ENCODE measurements at places on chromosomes 7 and 10.

GRCh38 chr10:71981015-71981875, 17.1 kb downstream of the CHST3 start:
- no peak for DNase-seq
- no peaks in the 10 kb centered on the region for H3K27me3 ChIP-seq
- no peak overlapping the region for H3K4me3 ChIP-seq
- H3K4me1 ChIP-seq, result peaks cover 27% of the 10 kb centered on the region

- H3K4me3 ChIP-seq, result no peak overlapping the region
- DNase-seq, result no peak
- no peaks in the 10 kb centered on the region for H3K27me3 ChIP-seq
- H3K4me1 ChIP-seq, result peaks cover 28% of the 10 kb centered on the region
- no peaks in the 10 kb centered on the region for H3K36me3 ChIP-seq
Observed at GRCh38 chr7:17773289-17773626, 167.0 kb downstream of the SNX13 start.

DNA sequence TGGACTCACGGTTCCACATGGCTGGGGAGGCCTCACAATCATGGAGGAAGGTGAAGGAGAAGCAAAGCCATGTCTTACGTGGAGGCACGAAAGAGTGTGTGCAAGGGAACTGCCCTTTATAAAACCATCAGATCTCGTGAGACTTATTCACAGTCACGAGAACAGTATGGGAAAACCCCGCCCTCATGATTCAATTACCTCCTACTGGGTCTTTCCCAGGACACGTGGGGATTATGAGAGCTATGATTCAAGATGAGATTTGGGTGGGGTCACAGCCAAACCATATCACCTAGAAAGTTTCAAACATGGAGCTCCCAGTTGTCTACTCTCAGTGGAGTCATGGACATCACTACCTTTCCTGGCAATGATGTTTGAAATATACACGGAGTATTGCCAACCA, 49.6 kb downstream of the CYCS start:
- no peaks in the 10 kb centered on the region for H3K4me1 ChIP-seq
- no peak for DNase-seq
- no peak overlapping the region for H3K4me3 ChIP-seq
- no peak overlapping the region for H3K27ac ChIP-seq
- no peaks in the 10 kb centered on the region for H3K36me3 ChIP-seq

DNA sequence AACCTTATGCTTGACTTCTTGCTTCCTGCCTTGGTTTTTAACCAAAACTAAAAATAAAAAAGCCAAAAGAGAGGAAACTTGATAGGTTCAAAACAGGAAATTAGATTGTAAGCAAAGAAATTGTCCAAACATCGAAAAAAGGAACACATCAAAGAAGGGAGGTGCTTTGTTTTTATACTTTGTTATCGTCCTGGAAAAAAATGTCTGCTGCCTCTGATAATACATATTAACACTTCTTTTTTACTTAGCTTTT, 286.6 kb upstream of the C7orf33 start:
- no peaks in the 10 kb centered on the region for H3K27me3 ChIP-seq
- no peak for DNase-seq
- peaks cover 47% of the 10 kb centered on the region for H3K4me1 ChIP-seq
- no peak overlapping the region for H3K4me3 ChIP-seq

DNA sequence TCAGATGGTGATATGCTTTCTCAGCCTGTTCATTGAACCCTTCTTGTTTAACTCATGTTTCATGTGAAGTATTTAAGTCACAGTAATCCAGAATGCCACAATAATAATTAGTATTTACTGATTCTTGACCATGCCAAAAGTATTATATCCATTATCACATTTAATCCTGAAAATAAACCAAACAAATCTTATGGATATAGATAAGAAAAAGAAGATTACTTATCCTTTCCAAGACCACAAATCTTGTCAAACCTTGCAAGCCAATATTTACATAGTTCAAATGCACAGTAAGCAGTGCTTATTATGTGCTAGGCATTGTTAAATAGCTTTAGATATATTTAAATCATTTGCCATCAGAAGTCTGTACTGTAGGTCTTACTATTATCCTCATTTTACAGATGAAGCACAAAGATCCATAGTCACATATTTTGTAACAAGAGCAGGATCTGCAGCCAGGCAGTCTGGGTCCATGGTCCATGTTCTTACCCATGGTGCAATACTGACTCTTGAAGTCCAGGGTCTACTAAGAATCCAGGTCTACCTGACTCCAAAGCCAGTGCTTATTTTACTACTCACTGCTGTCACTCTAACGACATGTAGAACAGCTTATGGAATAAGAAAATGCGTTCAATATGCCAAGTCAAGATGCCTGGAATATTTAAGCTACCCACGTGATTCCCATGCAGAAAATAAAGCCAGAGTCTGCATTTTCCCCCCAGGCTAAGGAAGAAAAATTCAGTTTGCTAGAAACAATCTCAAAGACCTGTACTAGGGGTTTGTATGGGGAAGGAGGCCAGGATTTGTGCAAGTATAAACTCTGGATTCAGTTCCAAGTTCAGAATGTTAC, 984.8 kb upstream of the LRRTM3 start:
- no peaks in the 10 kb centered on the region for H3K27me3 ChIP-seq
- H3K4me3 ChIP-seq, result no peak overlapping the region
- DNase-seq, result no peak
- H3K4me1 ChIP-seq, result peaks cover 4% of the 10 kb centered on the region

GRCh38 chr10:10475812-10476211, 541.9 kb upstream of the CELF2 start:
- no peaks in the 10 kb centered on the region for H3K27me3 ChIP-seq
- H3K27ac ChIP-seq, result peak overlapping the region; percentile 63
- peaks cover 23% of the 10 kb centered on the region for H3K4me1 ChIP-seq
- no peak overlapping the region for H3K4me3 ChIP-seq

GRCh38 chr10:79061441-79062315, 7.1 kb upstream of the ZMIZ1 start:
- peaks cover 32% of the 10 kb centered on the region for H3K27me3 ChIP-seq
- no peak overlapping the region for H3K4me3 ChIP-seq
- H3K4me1 ChIP-seq, result peaks cover 30% of the 10 kb centered on the region
- H3K27ac ChIP-seq, result no peak overlapping the region
- no peaks in the 10 kb centered on the region for H3K36me3 ChIP-seq

GRCh38 chr7:24975644-24976260, 4.2 kb downstream of the OSBPL3 start:
- H3K4me1 ChIP-seq, result peaks cover 64% of the 10 kb centered on the region
- peaks cover 19% of the 10 kb centered on the region for H3K27me3 ChIP-seq
- peak overlapping the region; percentile 12 for H3K27ac ChIP-seq
- H3K4me3 ChIP-seq, result no peak overlapping the region
- no peaks in the 10 kb centered on the region for H3K36me3 ChIP-seq

GRCh38 chr10:24983946-24984345, 31.5 kb upstream of the PRTFDC1 start:
- DNase-seq, result no peak
- H3K27me3 ChIP-seq, result no peaks in the 10 kb centered on the region
- H3K36me3 ChIP-seq, result no peaks in the 10 kb centered on the region
- no peak overlapping the region for H3K27ac ChIP-seq

DNA sequence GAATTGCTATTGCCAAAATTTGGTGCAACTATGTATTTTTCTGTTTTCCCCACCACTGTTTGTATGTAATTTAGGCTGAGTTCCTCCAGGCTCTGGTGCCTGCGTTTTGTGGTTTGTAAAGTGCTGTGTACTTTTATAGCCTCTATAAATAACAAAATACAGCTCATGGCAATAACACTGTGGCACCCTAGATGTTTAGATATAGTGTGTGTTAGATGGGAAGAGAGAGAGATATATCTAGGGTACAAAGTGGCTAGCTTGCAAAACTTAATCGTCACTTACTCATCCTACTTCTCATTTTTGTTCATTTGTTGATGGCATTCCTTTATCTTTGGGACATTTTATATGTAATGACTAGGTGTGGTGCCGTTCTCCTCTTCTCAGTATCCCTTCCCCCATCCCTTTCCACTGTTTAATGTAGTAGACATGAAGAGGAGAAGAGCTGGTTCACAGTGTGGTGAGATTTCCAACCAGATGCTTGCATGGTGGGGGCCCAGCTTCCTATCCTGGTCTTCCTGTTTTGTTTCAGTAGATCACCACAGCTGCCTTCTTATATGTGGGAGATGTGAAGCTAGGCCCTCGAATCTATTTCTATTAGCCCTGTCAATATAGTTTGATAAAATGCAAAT, 115.0 kb downstream of the SND1 start:
- H3K27ac ChIP-seq, result peak overlapping the region; percentile 45
- no peaks in the 10 kb centered on the region for H3K27me3 ChIP-seq

DNA sequence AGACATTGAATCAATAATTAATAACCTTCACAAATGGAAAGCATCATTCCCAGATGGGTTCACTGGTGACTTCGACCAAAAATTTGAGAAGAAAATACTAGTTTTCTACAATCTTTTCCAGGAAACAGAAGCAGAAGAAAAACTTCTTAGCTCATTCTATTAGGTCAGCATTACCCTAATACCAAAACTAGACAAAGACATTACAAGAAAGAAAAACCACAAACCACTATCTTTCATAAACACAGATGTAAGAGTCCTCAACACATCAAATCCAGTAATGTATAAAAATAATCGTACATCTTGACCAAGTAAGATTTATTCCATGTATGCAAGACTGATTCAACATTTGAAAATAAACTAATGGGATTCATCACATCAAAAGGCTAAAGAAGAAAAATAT, 64.0 kb upstream of the CDK1 start:
- H3K27ac ChIP-seq, result no peak overlapping the region
- H3K36me3 ChIP-seq, result no peaks in the 10 kb centered on the region
- H3K4me3 ChIP-seq, result no peak overlapping the region
- H3K27me3 ChIP-seq, result no peaks in the 10 kb centered on the region
- H3K4me1 ChIP-seq, result peaks cover 12% of the 10 kb centered on the region
- no peak for DNase-seq

- no peak overlapping the region for H3K27ac ChIP-seq
- H3K4me1 ChIP-seq, result peaks cover 4% of the 10 kb centered on the region
- H3K4me3 ChIP-seq, result no peak overlapping the region
- DNase-seq, result no peak
- H3K27me3 ChIP-seq, result no peaks in the 10 kb centered on the region
- no peaks in the 10 kb centered on the region for H3K36me3 ChIP-seq
Observed at GRCh38 chr7:142349670-142350405, 92.0 kb upstream of the PRSS58 start.

- DNase-seq, result no peak
- H3K27ac ChIP-seq, result no peak overlapping the region
- no peak overlapping the region for H3K4me3 ChIP-seq
- H3K27me3 ChIP-seq, result no peaks in the 10 kb centered on the region
Observed at GRCh38 chr7:31938650-31939049, 131.6 kb downstream of the PDE1C start.

DNA sequence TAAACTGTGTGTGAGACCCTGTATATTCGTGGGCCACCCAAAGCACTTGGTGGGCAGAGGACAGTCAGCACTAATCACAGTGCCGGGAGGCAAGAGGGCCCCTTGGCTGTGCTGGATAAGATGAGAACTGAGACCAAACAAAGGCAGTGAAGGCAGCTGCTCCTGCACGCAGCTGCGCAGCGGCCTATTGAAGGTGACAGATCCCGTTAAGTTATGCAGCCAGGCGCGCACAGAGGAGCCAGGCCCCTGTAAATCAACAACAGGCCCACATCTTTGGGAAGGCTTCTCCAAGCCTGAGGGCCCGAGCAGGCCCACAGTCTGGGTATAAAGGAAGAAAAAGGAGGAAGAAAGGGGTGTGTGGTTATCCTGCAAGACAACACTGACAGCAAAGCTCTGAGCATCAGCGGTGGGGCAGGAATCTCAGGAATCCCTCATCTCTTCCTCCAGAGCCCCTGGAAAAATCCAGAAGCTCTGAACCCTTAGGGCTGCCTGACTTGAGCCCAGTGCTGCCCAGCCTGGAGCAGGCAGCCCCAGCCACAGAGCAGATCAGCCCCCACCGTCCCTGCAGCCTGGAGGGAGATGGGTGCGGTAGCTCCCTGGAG, 154.2 kb downstream of the ARHGAP12 start:
- H3K4me1 ChIP-seq, result peaks cover 9% of the 10 kb centered on the region
- 0 out of 2 replicates have a peak, but pooled peaks cover 4% of the 10 kb centered on the region for H3K27me3 ChIP-seq
- no peak for DNase-seq
- H3K27ac ChIP-seq, result no peak overlapping the region
- H3K36me3 ChIP-seq, result peaks cover 11% of the 10 kb centered on the region
- no peak overlapping the region for H3K4me3 ChIP-seq

DNA sequence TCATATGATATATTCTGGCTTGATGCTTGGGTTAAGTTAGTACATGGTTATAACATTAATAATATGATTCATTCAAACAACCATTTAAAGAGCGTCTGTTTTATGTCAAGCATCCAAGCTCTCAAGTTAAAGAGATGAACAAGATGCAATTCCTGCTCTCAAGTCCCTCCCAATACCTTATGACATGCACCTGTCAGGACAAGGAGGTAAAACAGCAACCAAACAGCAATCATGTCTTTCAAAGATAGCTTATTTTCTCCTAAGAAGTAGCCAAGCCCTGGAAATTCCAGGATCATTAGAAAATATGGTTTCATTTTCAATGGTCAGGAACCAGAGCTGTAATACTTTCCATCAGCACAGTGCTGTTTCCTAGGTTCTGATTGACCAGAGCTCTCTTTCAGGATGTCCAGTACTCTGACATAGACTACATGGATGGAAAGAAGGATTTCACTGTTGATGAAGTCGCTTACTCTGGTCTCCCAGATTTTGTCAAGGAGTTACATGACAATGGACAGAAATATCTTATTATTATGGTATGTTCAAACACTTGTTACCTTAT, 29.0 kb downstream of the MGAM2 start:
- no peak for DNase-seq
- no peaks in the 10 kb centered on the region for H3K27me3 ChIP-seq
- peaks cover 5% of the 10 kb centered on the region for H3K4me1 ChIP-seq
- no peaks in the 10 kb centered on the region for H3K36me3 ChIP-seq
- H3K27ac ChIP-seq, result no peak overlapping the region

- H3K36me3 ChIP-seq, result peaks cover 6% of the 10 kb centered on the region
- H3K27ac ChIP-seq, result no peak overlapping the region
- peaks cover 18% of the 10 kb centered on the region for H3K4me1 ChIP-seq
- H3K4me3 ChIP-seq, result no peak overlapping the region
Observed at GRCh38 chr7:158955146-158955870, 99.0 kb downstream of the DYNC2I1 start.

- no peak overlapping the region for H3K27ac ChIP-seq
- H3K4me3 ChIP-seq, result no peak overlapping the region
- no peaks in the 10 kb centered on the region for H3K4me1 ChIP-seq
- no peaks in the 10 kb centered on the region for H3K36me3 ChIP-seq
- DNase-seq, result no peak
- H3K27me3 ChIP-seq, result peaks cover 3% of the 10 kb centered on the region
Observed at GRCh38 chr10:7025296-7025695, 385.5 kb downstream of the SFMBT2 start.

GRCh38 chr7:66768865-66769832, 28.6 kb downstream of the RABGEF1 start:
- no peak overlapping the region for H3K27ac ChIP-seq
- no peak overlapping the region for H3K4me3 ChIP-seq
- H3K36me3 ChIP-seq, result peaks cover 3% of the 10 kb centered on the region
- DNase-seq, result no peak
- H3K27me3 ChIP-seq, result no peaks in the 10 kb centered on the region

All from WTC11 (cell line).